ENCODE measurements at places on chromosomes 6 and 20. TPM values are rescaled to one million over a fixed set of nuclear protein-coding genes. Genes with fewer than 3 reads are reported as not detected.

- H3K4me1 ChIP-seq = no peaks in the 10 kb centered on the region
- H3K27me3 ChIP-seq = no peaks in the 10 kb centered on the region
- no peak for DNase-seq
- no peaks in the 10 kb centered on the region for H3K36me3 ChIP-seq
- H3K4me3 ChIP-seq = no peak overlapping the region
- H3K27ac ChIP-seq = no peak overlapping the region
Observed at GRCh38 chr6:23454080-23454976, 671.7 kb upstream of the NRSN1 start.

Gene ILRUN
- 63.7 TPM for total RNA-seq

DNA sequence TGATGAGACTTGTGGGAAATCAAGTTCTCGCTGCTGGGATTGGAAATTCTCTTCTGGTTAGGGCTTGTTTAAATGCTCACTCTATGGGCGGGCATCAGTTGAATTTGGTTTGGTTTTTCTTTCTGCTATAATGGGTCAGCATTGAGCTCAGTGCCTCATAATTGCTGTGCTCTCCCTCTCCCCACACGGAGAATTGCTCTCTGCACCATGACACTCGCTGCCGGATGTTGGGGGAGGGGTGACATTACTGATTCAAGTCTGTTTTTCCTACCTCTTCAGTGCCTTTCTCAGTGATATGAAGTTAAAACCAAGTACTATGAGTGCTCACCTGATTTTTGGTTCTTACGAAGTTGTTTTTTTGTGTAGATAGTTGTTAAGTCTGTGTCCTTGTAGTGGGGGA lies 599.6 kb downstream of the EPM2A start:
- H3K27ac ChIP-seq = no peak overlapping the region
- no peaks in the 10 kb centered on the region for H3K27me3 ChIP-seq
- no peaks in the 10 kb centered on the region for H3K36me3 ChIP-seq
- DNase-seq = no peak

GRCh38 chr6:148563066-148563465 lies 183.8 kb upstream of the UST start:
- no peak overlapping the region for H3K27ac ChIP-seq
- no peaks in the 10 kb centered on the region for H3K4me1 ChIP-seq
- DNase-seq = no peak
- no peak overlapping the region for H3K4me3 ChIP-seq
- peaks cover 3% of the 10 kb centered on the region for H3K27me3 ChIP-seq

- no peaks in the 10 kb centered on the region for H3K4me1 ChIP-seq
- no peak overlapping the region for H3K27ac ChIP-seq
- no peak overlapping the region for H3K4me3 ChIP-seq
Observed at GRCh38 chr6:131331873-131332781, 196.9 kb downstream of the AKAP7 start.

GRCh38 chr20:20272686-20273085 lies 95.2 kb upstream of the INSM1 start:
- H3K4me1 ChIP-seq = no peaks in the 10 kb centered on the region
- no peak overlapping the region for H3K27ac ChIP-seq
- H3K36me3 ChIP-seq = no peaks in the 10 kb centered on the region
- H3K27me3 ChIP-seq = no peaks in the 10 kb centered on the region
- no peak for DNase-seq
- no peak overlapping the region for H3K4me3 ChIP-seq

DNA sequence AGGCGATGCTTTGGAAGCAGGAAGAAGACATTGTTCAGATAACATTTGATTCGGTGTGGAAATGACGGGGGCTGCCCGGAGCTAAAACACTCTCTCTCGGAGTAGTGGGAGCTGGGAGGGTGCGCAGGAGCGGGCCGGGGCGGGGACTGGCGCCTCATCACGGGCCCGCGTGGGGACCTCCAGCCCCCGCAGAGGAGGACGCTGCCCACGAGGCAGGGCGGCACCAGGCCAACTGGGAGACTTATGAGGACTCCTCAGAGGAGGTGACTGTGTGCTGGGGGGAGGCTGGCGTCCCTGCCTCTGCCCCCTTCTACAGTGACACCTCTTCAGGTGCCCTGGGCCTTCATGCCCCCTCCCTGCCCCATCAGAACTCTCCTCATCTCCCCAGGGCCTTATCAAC lies 15.2 kb downstream of the DDO start:
- H3K27ac ChIP-seq = no peak overlapping the region
- H3K4me3 ChIP-seq = no peak overlapping the region
- H3K27me3 ChIP-seq = no peaks in the 10 kb centered on the region

GRCh38 chr20:36587388-36588070 lies 14.1 kb downstream of the TGIF2 start:
- H3K27ac ChIP-seq = no peak overlapping the region
- no peaks in the 10 kb centered on the region for H3K27me3 ChIP-seq
- no peak for DNase-seq
- H3K4me3 ChIP-seq = no peak overlapping the region

Gene NKAIN2
- total RNA-seq = 0.29 TPM

DNA sequence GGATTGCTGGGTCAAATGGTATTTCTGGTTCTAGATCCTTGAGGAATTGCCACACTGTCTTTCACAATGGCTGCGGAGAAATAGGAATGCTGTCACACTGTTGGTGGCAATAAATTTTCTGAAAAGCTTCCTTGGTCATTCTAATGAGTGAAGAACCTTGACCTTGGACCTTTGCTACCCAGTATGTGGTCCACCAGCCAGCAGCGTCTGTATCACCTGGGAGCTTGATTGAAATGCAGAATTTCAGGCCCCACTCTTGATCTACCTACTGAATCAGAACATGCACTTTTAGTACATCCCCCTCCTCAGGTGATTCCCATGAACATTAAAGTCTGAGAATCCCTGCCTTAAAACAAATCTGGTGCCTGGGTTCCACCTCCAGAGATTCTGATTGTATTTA lies 27.5 kb upstream of the GLP1R start:
- no peaks in the 10 kb centered on the region for H3K36me3 ChIP-seq
- no peaks in the 10 kb centered on the region for H3K4me1 ChIP-seq
- H3K4me3 ChIP-seq = no peak overlapping the region

DNA sequence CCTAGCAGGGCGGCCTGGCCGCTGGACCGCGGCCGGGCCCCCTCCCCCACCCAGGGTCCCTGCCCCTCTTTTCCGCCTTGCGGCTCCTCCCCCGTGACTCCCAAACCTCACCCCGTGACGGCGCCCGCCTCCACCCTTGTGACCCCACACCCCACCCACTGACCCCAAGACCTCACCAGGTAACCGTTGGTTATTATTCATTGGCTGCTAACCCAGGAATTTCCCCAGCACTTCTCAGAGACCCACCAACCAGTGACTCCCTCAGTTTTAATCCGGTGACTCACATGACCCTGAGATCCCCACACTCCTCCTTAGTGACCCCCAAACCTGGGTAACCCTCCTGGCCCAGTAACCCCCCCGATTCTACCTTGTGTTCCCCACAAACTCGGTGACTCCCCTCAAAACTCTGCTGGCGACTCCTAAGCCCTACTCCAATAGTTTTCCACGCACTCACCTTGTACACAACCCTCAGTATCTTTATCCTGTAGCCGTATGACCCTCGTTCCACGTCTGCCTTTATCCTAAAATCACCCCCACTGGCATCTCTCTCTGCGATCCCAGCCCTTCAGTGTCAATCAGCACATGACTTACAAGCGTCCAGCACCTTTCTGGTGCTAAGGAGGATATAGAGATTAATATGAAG lies 534 bp downstream of the ZNF76 start:
- peak overlapping the region; percentile 96 for H3K4me3 ChIP-seq
- H3K4me1 ChIP-seq = peaks cover 2% of the 10 kb centered on the region
- no peaks in the 10 kb centered on the region for H3K36me3 ChIP-seq
- H3K27me3 ChIP-seq = no peaks in the 10 kb centered on the region

- H3K27ac ChIP-seq = no peak overlapping the region
- H3K36me3 ChIP-seq = no peaks in the 10 kb centered on the region
- H3K27me3 ChIP-seq = no peaks in the 10 kb centered on the region
- no peak for DNase-seq
- peaks cover 7% of the 10 kb centered on the region for H3K4me1 ChIP-seq
- H3K4me3 ChIP-seq = no peak overlapping the region
Observed at GRCh38 chr6:41050536-41050935, 2.5 kb upstream of the APOBEC2 start.

DNA sequence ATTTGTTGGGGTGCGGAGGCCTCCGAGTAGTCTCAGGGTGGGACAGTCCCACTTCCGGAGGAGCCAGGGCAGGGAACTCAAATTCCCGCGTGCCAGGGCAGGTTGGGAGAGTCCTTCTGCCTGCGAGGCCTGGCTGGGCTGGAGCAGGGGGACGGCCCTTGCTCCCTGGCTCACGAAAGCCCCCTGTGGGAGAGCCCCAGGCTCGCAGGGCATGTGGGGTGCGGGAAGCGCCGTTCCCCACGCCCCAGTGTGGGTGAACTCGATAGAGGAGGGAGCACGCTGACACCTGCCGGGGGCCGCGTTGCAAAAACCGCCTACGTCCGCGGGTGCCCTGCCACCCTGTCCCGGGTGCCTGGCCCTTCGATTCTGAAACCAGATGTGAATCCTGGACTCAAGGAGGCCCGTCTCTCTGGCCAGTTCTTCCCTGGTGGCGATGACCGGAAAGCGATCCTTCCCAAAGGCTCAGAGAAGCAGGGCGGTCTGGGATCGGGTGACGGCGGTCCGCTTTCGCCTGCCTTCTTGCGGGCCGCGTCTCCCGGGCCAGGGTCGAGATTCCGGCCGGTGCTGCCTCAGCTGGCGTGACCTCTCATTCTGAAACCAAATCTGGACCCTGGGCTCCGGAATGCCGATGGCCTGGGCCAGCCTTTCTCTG lies 1846.5 kb upstream of the DEFB115 start:
- H3K27ac ChIP-seq = no peak overlapping the region
- H3K4me1 ChIP-seq = no peaks in the 10 kb centered on the region
- H3K27me3 ChIP-seq = no peaks in the 10 kb centered on the region
- H3K4me3 ChIP-seq = no peak overlapping the region
- H3K36me3 ChIP-seq = peaks cover 38% of the 10 kb centered on the region

DNA sequence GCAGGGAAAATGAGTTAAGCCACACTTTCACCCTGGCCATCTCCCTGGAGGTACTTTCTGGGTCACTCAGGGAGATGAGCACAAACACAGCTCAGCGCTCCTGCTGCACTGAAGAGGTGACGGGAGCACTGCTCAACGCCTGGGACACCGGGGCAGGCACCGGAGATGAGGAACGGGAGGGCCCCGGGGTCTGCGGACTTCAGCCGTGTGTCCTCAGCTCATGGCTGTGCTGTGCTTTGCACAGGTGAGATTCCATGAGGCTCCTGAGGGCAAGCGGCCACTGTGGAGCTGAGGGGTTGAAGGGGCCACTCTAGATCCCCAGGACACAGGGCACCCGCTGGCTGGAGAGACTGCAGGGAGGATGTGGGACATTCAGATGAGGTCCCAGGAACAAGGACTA lies 234.2 kb upstream of the EXOC2 start:
- DNase-seq = no peak
- H3K36me3 ChIP-seq = no peaks in the 10 kb centered on the region
- H3K4me1 ChIP-seq = no peaks in the 10 kb centered on the region
- H3K27me3 ChIP-seq = no peaks in the 10 kb centered on the region
